ENCODE measurements at places on chromosomes 5 and 9.

DNA sequence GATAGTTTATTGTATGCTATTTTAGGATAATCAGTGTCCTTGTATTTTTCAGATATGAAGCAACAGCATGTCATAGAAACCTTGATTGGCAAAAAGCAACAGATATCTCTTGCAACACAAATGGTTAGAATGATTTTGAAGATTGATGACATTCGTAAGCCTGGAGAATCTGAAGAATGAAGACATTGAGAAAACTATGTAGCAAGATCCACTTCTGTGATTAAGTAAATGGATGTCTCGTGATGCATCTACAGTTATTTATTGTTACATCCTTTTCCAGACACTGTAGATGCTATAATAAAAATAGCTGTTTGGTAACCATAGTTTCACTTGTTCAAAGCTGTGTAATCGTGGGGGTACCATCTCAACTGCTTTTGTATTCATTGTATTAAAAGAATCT lies 14.5 kb downstream of the CCT5 start:
- no peak for DNase-seq

GRCh38 chr9:89903141-89903475 lies 298.3 kb downstream of the GADD45G start:
- no peak for DNase-seq

GRCh38 chr5:163790497-163790896 lies 285.1 kb downstream of the MAT2B start:
- DNase-seq: no peak

- DNase-seq: no peak
Measured at GRCh38 chr9:136672431-136673087, 9.8 kb downstream of the EGFL7 start.

DNA sequence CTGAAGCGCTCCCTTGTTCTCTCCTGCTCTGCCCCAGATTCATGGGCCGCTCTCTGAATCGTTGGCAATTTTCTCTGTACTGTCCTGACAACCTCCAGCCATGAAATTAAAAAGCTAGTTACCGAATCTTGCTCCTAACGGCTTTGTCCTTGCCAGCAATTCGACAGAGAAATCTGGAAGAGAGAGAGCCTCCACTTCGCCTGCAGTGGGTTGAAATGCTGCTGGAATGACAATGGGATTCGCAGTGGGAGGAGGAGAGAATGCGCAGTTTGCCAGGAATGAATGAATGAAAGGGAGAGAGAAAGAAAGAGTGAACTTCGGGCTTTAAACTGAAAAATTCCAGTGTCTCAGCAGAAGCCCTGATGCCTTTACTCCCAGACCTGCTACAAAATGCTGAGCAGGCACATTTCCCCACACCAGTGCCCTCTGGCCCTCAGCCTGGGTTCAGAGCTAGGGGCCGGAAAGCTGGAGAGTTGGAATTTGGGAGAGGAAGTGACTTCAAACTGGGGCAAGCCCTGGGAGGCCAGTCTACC lies 11.5 kb upstream of the BOD1 start:
- no peak for DNase-seq

DNA sequence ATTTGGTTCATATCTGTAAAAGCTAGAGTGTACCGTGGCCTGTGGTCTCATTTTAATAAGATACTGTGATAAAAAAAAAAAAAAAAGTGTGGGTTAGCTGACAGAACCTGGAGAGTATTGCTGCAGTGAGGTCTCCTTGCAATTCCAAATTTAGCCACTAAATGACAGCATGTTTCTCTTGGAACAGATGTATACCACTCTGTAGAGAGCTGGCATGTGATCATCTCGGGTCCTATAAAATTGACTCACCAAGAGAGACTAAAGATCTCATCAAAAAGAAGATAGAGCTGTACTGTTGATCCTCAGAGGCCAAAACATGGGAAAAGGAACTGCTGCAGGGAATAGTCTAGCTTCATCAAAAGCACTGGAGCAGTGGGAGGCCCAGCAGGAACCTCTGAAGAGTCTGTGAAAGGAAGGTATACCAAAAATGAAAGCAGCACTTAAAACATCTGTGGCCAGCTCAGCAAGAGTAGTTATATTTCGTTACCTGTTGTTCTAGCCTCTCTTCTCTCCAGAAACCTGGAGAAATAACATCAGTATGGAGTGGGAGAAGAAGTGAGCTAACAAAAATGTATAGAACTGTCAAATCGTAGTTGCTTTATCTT lies 826.8 kb downstream of the EFNA5 start:
- no peak for DNase-seq
